ENCODE measurements at places on chromosomes 2 and 18.

DNA sequence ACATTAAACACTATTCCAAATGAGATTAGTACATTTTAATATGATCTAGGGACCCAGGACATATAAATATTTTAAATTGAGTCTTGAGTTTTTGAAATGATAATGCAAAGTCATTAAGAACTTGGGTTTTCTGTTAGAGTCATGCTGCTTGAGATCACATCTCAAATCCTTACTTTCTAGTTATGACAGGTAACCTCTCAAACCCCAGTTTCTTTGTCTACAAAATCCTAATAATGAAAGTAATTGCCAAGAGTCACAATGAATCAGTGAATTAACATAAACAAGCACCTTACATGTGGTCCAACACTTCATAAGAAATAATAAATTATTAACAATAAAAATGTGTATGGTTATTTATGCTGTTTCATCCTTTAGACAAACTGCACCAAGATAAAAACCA is 607.6 kb downstream of the LRP1B start:
- DNase-seq = no peak

GRCh38 chr18:13530879-13531387 is 195.4 kb downstream of the FAM210A start:
- DNase-seq = peak; percentile 75

- DNase-seq = no peak
Measured at GRCh38 chr2:145108361-145108778, 588.5 kb upstream of the ZEB2 start.

DNA sequence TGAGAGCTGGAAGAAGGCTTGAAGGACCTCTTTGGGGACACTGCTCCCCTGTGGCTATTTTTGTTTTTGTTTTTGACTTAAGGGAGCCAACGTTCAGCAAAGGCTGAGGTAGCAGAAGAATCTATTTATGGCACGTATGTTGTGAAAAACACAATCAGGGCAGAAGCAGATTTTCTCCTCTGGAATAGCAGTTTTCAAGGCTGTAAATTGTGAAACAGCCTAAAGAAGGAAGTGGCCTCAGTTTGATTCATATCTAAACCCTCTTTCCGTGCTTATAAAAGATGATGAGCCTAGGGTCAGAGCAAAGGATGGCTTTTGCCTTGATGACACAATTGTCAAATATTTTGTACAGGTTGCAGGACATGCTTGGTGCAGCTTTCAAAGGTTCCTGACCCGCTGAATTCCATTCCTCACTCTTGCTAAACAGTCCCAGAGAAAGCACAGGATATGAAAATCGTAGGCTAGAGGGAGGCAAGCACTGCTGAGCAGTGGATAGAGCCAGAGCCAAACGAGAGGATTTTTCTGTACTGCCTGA is 106.2 kb upstream of the DLX2 start:
- no peak for DNase-seq

- DNase-seq = no peak
Measured at GRCh38 chr2:23588508-23589201, 203.7 kb downstream of the KLHL29 start.

GRCh38 chr2:109702250-109702985 is 88.3 kb downstream of the SOWAHC start:
- DNase-seq = no peak

DNA sequence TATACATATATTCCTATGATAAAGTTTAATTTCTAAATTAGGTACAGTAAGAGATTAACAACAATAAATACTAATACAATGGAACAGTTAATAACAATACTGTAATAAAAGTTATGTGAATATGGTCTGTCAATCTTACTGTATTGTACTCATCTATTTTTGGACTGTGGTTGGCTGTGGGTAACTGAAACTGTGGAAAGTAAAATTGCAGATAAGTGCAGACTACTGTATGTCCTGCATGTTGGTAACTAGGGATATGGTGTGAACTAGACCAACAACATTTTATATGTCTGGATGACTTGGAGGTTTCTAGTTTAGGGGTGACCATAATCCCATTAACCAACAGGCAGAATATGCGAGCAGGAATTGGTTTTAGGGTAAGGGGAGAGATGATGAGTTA is 23.3 kb downstream of the PHLPP1 start:
- DNase-seq = no peak

GRCh38 chr2:23286758-23287704 is 97.9 kb upstream of the KLHL29 start:
- no peak for DNase-seq

GRCh38 chr2:172945510-172945850 is 130.2 kb upstream of the MAP3K20 start:
- DNase-seq = no peak

DNA sequence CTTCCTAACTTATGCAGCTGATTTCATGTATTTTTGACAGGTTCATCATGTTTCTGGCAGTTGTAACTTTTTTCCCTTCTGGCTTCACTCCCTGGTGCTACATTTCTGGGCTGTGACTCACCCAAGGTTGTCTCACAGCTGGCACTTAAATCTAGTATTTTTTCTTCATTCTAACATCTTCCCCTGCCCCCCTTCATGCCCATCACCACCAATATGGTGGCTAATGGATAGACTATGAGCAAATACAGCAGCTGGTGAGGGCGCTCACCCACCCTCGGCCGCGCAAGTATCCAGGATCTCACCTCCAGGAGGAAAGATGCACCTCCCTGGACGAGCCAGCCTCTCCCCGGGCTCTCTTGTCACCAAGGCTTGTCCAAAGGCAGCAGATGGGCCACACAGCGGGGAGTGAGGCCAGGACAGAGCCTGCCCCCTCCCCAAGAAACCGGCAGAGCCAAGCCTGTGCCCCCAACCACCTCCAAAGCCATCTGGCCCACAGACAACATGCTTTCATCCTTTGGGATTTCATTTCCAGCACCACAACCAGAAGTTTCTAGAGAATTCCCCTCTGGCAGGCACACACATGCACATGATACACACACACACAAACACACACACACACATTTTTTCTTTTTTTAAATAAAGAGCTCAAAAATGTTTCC is 39.1 kb downstream of the ATOH8 start:
- DNase-seq = no peak

GRCh38 chr2:68813596-68813995 is 57.6 kb downstream of the BMP10 start:
- no peak for DNase-seq

DNA sequence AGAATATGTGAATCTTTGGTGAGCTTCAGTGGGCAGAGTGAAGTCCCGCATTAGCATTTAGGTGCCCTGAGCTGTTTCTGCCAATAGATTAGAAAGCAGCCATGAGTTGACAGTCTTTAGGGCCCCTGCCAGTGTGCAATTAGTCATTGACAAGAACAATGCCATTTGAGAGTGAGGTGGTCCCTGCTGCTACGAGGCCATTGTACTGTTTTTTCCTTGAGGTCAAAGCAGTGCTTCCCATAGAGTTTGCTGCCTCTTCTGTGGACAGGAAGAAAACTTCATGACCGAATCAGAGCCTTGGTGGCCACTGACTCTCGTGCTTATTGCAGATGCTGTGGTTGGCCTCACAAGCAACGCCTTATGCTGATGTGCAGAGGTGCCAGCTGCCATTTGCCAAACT is 102.7 kb downstream of the SH3BP4 start:
- DNase-seq = no peak

- DNase-seq = no peak
Measured at GRCh38 chr2:13550285-13551231, 833.8 kb downstream of the TRIB2 start.

GRCh38 chr2:126849486-126849885 is 49.2 kb upstream of the TEX51 start:
- no peak for DNase-seq

- no peak for DNase-seq
Measured at GRCh38 chr2:134466141-134466540, 212.3 kb downstream of the MGAT5 start.

GRCh38 chr2:231372326-231372725 is 23.2 kb upstream of the B3GNT7 start:
- no peak for DNase-seq

- no peak for DNase-seq
Measured at GRCh38 chr2:23628926-23629771, 244.2 kb downstream of the KLHL29 start.

GRCh38 chr2:120556911-120557310 is 178.8 kb upstream of the GLI2 start:
- DNase-seq = no peak

- DNase-seq = no peak
Measured at GRCh38 chr2:36322108-36322507, 33.5 kb upstream of the CRIM1 start.

GRCh38 chr18:62637807-62638687 is 77.3 kb upstream of the PHLPP1 start:
- DNase-seq = no peak

DNA sequence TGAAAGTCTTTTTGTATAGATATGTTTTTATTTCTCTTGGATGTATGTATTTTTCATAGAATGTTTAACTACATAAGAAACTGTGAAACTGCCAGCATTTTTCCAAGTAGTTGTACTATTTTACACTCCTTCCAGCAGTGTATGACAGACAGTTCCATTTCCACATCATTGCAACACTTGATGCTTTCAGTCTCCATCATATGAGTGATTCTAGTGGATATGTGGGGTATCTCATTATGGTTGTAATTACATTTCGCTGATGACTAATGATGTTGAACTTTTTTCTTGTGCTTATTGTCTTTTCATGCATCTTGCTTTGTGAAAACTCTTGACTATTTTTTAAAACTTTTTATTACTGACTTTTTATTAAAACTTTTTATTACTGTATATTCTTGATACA is 101.4 kb downstream of the ARHGAP28 start:
- no peak for DNase-seq

- DNase-seq = no peak
Measured at GRCh38 chr18:36535202-36535935, 237.9 kb downstream of the FHOD3 start.

DNA sequence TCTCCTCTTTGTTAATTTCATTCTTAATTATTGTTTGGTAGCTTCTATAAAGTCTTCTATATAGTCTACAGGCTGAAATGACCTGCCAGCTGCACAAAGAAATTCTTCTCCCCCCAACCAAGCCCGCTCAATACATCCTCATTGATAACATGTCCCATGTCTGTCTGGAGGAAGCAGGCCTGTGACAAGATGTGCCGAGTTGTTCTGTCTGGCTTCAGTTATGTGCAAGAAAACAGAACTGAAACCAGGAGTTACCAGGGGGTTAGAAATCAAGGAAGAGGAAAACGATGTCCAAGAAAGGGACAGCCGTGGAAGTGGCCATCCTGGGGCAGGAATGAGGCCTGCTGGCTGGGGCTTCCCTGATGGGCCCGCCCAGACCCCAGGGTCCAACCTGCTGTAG is 57.6 kb downstream of the MTCL1 start:
- DNase-seq = no peak

DNA sequence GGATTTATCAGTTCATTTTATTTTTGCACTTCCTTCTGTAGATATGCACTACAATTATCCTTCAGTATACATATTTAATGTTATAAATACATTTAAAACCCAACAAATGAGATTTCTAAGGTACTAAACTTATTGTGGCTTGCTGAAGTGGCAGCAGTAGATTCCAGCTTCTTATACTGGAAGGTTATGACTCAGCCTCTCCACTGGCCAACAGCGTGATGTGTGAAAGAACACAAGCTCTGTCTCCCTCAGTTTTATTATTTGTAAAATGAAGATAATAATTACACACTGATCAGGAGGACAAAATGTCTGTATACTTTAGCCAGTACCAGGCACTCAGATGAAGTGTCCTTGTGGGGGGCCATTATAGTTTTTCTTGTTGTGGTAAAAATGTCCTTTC is 1147.1 kb downstream of the CNTNAP5 start:
- no peak for DNase-seq

- no peak for DNase-seq
Measured at GRCh38 chr18:46794607-46795006, 37.8 kb upstream of the ST8SIA5 start.

GRCh38 chr2:222052934-222053367 is 245.8 kb downstream of the PAX3 start:
- no peak for DNase-seq

- DNase-seq = peak; percentile 49
Measured at GRCh38 chr18:79982736-79983135, 5.6 kb downstream of the TXNL4A start.

DNA sequence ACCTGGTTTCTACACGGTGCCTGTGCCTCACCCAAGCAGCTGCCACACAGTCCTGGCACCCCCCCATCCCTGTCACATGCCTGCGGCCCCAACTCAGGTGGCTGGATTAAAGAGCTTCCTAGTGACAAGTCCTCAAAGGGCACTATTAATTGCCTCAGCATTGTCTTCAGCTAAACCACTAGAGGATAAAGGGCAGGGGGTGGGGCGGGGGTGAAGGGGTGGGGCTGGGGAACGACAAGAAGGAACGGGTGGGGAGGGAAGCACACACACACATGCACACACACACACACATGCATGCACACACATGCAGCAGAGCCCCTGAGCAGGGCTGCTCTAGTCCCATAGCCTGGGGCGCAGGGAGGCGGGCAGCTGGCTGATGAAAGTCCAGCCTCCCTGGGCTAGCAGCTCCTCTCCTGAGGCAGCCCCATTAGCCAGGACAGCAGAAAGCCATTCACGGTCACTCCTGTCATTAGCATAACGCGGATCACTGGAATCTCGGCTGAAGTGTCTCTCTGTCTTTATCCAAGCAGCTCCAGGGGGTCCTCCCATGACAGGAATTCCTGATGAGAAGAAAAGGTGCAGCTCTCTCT is 7.4 kb upstream of the TEX261 start:
- no peak for DNase-seq

DNA sequence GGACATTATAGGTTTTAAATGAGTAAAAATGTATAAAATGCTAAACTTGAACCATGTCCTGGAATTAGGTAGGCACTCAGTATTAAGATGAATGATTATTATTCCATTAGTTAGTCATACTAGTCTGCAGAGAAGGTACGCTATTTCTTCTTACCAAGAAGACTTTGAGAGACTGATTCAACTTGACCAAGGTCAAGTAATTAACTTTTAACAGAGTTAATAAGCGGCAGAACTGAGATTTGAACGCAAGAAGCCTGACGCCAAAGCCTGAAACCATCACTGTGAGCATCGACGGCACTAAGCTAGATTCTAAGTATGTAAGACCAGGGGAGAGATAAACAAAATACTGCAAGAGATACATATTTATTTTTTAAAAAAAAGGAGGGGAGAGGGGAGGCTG is 2.6 kb downstream of the EVA1A start:
- DNase-seq = no peak

DNA sequence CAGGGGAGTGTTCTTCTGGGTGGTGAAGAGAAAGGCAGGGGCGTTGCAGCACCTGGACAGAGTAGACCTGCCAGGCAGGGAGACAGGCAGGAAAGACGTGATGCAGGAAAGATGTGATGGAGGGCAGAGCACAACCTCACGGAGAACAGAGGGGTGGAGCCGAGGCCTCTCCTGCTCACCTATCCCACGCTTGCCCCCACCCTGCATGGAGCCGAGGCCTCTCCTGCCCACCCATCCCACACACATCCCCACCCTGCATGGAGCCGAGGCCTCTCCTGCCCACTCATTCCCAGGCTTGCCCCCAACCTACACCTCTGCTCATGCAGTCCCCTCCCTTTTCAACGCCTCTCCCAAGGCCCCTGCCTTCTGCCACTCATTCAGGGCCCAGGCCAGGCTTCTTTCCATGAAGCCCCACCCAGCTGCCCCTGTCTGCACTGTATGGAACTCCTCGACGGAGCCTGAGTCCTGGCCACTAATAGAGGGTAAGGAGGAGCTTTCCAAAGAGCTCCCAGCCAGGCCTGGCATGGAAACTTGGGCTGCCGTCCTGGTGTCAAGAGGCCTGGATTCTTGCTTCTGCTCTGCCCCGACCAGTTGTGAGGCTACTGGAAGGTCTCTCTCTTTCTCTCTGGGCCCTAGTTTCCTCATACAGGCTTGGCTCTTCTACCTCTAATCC is 32.0 kb upstream of the LOXHD1 start:
- DNase-seq = no peak

All from dorsolateral prefrontal cortex (tissue), 122 donors.